Left lung (tissue), 14 donors: ENCODE measurements at places on chromosomes 4 and X.
A peak's percentile ranks its signal among the peaks of the same experiment; 100 is the strongest.

- peak; percentile 74 for DNase-seq
Measured at GRCh38 chr4:7243609-7244330, 51.4 kb downstream of the SORCS2 start.

GRCh38 chrX:38937400-38937799 is 136.1 kb downstream of the MID1IP1 start:
- no peak for DNase-seq

DNA sequence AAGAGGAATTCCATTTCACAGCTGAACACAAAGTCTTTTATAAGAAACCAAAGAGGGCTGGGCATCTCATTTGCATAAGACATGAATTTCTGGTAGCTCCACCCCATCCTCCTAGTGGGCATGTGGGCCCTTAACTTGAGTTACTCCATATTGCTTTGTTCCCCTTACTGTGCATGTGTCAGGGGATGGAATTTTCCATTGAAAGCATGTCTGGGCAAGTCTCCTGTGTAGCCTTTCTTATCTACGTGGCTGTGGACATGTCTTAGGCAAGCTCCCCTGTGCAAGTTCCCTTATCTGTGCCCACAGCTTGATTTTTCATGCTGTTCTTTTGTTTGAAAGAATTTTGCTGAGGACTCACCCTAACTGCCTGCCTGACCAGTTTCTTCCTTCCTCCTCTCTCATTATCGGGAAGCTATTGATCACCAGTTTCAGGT is 123.5 kb upstream of the JADE1 start:
- DNase-seq = no peak

DNA sequence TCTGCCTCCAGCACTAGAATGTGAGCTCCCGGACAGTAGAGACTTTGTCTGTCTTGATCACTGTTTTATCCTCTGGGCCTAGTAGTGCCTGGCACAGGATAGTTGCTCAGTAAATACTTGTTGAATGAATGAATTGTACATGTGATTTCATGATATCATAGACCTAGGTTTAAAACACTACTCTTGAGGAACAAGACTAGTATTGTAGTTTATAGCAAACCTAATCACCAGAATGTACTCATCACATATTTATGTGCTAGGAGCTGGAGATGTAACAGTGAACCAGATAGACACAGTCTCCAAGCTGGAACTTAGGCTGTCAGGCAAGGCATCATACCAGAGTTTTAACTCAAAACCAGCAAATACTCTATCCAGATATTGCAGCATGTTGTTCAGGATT is 23.5 kb downstream of the GAB3 start:
- DNase-seq = no peak

GRCh38 chr4:126544276-126544675 is 1088.5 kb upstream of the INTU start:
- no peak for DNase-seq

- DNase-seq = no peak
Measured at GRCh38 chr4:182144626-182145333, 98.4 kb upstream of the TENM3 start.

DNA sequence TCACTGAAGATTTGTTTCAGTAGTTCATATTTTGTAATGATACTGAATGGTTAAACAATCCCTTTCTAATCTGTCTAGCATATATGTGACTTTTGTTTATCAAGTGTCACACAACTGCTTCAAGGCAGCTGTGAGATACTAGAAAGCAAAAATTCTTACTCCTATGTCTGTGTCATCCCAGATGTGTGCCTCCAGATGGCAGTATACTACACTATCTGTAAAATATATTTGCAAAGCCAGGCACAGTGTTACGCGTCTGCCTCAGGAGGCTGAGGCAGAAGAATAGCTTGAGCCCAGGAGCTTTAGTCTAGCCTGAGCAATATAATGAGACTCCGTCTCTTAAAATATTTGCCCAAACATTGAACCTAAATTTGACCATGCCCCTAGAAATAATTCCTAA is 4.0 kb downstream of the NUDT10 start:
- DNase-seq = no peak

DNA sequence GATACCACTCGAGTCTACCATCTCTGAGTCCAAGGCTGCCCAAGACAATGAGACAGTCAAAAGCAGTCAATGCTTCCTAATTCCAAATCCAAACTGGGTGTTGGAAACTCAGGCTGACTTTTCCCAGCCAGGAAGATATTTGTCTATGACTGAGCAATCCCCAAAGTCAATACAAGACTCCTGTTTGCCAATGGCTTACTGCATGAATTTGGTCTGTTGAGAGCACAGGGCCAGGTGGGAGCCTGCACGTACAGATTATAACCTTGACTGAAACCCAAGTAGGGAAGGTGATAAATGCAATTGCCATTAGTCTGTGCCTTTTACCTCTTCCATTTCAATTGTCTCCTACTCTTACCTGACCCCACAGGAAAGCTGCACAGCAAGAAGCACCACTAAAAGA is 72.6 kb upstream of the PPARGC1A start:
- no peak for DNase-seq

- DNase-seq = peak; percentile 67
Measured at GRCh38 chr4:1563241-1563640, 120.9 kb downstream of the FAM53A start.

GRCh38 chrX:41265615-41266014 is 68.3 kb upstream of the DDX3X start:
- DNase-seq = no peak

DNA sequence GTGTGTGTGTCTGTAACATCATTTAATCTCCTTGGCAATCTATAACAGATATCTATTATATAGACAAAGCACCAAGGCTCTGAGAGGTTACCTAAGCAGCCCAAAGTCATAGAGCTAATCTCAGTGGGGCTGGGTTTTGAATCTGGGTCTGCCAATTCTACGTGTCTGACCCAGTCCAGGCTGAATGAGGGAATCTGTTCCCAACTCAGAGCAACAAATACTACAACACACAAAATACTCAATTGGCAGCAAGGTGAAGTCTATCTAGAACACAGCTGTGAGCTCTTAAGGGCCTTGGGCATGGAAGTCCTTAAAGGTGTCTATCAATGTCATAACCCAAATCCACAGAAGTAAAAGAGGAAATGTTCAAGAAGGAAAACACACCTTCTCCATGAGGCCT is 47.5 kb upstream of the NAP1L5 start:
- no peak for DNase-seq

DNA sequence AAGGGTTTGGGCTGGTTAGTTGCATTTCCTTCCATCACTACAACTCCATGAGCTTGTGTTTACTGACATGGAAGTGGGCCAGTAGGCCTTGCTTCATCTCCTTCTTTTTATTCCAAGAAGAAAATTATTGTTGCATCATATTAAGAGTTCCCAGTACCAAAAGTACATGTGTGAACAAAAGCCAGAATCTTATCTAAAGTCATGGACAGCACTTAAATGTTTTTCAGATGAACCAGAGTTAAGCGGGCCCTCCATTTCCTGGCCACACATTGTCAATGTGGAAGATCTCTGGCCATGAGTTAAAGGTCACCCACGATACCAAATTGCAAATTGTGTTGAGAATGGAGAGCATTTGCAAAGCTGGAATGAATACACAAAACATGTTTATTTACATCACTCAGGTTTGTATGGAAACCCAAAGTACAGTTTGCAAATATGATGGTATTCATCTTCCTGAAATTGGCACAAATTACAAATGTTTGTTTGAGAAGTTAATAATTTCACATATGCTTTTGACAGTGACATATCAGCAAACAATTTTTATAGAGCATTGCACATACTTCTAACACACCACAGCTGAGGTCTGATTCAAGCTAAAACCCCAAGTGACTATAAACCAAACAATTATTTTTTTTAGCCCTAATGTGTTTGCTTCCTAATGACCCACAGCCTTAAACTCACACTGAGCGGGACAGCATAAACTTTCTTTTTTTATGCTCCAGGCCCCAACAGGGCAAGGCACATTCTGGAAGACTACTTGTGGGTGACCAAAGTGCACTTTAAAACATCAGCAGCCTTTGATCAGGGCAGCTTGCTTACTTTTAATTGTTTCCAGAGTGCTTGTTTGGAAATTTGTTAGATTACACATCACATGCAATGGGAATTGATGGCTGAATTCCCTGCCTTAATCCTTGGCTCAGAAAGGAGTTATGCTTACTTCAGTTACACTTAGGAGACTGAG is 502.9 kb upstream of the SLIT2 start:
- DNase-seq = no peak

DNA sequence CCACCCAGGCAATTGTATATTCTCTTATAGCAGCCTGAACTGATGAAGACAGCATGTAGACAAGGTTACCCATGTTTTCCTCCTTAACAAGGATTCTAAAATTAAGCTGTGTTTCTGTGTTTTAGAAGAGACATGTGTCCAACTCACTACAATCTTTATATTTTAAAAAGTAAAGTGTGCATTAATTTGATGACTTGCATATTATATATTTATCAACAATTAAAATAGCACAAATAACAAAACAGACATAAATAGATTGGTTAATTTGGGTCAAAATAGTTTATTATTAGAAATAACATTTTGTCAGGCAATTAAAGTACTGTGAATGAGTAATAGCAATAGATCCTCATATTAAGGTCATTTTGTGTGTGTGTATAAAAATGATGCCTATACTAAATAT is 357.1 kb downstream of the PDGFC start:
- DNase-seq = no peak

GRCh38 chrX:41684138-41684537 is 4.6 kb upstream of the GPR34 start:
- DNase-seq = no peak

- DNase-seq = no peak
Measured at GRCh38 chrX:46961097-46961496, 48.9 kb downstream of the JADE3 start.

DNA sequence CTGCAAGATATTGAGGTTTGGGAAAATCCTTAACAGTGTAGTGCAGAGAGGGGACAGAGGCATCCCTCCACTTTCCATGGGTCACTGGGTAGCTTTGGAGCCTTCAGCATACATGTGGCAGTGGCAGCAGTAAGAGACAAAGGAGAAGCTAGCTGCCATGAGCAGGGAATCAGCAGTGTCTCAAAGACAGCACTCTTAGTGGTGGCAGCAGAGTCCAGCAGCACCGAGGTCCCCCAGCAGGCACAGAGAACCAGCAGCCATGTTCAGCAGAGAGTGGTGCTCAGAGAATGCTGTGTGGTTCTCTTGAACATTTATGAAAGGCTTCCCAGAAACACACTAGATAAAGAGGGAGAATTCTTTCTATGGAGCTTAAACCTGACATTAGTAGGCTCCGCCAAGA is 308.5 kb downstream of the CENPC start:
- DNase-seq = no peak

GRCh38 chr4:68183417-68183816 is 53.7 kb upstream of the TMPRSS11F start:
- DNase-seq = no peak

GRCh38 chr4:73841243-73841925 is 4.9 kb downstream of the CXCL6 start:
- no peak for DNase-seq

DNA sequence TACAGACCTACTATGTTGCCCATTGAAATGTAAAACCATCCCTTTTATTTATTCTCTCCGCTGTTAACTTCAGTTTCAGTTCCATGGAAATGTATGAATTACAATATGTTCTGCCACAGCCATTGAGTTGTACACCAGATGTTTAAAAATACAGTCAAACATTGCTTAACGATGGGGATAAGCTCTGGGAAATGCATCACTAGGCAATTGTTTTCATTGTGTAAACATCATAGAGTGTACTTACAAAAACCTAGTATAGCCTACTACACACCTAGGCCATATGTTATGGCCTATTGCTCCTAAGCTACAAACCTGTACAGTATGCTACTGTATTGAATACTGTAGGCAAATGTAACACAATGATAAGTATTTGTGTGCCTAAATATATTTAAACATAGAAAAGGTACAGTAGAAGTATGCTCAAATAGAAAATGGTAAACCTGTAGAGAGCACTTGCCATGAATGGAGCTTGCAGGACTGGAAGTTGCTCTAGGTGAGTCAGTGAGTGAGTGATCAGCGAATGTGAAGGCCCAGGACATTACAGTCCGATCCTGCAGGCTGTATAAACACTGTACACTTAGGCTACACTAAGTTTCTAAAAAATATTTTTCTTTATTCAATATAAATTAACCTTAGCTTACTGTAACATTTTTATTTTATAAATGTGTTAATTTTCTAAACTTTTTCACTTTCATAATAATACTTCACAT is 2.7 kb upstream of the PF4V1 start:
- DNase-seq = no peak

DNA sequence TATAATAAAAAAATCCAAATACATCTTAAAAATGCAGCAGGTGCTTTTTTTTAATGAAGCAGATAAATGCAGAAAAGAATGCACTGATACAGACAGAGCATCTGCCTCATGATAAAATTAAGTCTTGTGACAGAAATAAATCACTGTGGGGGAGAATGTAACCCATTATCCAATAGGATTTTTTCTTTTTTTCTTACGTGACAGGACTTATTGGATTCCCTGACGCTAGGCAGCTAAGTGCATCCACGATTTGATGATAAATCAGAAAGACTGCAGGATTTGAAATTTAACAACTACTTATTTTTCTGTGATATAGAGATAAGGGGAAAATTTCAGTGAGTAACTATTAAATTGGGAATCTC is 110.6 kb upstream of the PPARGC1A start:
- DNase-seq = no peak

- peak; percentile 39 for DNase-seq
Measured at GRCh38 chr4:1512738-1513660, 106.8 kb upstream of the NKX1-1 start.

DNA sequence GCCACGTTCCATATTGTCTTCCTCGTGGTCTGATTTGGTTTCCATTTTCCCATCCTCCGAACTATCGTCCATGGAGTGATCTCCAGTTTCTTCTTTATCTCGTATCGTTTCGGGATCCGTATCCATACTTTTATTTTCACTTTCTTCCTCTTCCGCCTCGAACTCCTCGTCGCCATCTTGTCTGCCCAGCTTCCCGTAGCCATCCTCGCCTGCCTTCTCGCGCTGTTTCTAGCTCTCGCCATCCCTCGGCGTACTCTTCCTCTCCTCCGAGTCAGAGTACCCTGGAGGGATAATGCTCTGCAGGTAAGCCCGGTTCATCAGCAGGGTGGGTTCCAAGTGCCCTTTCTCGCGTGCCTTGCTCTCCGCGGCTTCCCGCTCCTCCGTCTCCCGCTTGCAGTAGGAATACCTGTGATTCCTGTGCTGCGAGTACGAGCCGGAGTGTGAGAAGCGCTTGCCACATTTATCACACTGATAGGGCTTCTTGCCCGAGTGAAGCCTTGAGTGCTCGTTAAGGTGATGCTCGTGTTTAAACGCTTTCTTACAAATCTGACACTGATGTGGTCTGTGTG is 134.5 kb upstream of the TAPT1 start:
- peak; percentile 37 for DNase-seq

- no peak for DNase-seq
Measured at GRCh38 chr4:75172551-75172950, 239.6 kb downstream of the PARM1 start.
